ENCODE measurements at places on chromosomes 2 and 18.

DNA sequence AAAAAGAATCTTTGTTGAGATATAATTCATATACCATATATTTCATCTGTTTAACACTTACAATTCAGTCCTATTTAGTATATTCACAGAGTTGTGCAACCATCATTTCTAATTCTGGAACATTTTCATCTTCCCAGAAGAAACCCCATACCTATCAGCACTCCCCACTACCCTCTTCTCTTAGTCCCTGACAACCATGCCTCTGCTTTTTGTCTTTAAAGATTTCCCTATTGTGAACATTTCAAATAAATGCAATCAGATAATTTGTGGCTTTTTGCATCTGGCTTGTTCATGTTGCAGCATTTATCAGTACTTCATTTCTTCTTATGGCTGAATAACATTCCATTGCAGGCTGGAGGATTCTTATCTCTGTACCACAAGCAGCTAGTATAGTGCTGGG, 305.9 kb upstream of the MEX3C start:
- DNase-seq: no peak

- no peak for DNase-seq
Observed at GRCh38 chr2:227503433-227504406, 31.8 kb downstream of the AGFG1 start.

GRCh38 chr18:41456831-41457230, 498.2 kb upstream of the PIK3C3 start:
- no peak for DNase-seq

GRCh38 chr18:37230768-37231167, 334.8 kb downstream of the CELF4 start:
- no peak for DNase-seq

DNA sequence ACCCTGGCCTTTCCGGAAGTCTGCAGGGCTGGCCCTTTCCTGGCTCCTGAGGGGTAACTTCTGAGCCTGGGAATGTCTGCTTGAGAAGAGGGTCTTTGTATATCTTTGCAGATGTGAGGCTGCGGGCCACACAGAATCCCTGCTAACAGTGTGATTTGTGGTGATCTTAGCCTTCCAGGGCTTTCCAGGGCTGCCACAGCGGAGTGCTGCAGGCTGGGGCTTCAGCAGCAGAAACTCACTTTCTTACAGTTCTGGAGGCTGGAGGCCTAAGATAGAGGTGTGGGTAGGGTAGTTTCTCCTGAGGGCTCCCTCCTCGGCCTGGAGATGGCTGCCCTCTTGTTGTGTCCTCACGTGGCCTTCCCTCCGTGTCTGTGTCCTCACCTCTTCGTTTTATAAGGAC, 294.7 kb upstream of the HS6ST1 start:
- DNase-seq: no peak

DNA sequence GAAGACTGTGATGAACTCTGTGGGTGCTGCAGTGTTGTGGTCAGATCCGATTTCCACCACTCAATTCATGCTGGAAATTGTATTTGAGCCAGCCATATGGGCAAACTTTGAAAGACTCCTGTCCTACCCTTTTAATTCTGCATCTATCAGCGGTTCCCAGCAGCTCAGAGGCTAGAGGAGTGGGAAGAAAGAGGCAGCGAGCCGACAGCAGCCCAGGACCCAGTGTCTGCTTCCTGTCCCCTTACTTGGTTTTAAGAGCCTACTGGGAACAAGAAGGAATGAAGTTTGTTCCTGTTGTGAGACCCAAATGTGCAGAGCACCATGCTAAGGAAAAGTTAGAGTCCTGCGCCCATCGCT, 72.7 kb upstream of the FOSL2 start:
- DNase-seq: peak; percentile 42

GRCh38 chr2:40202798-40203400, 249.0 kb downstream of the SLC8A1 start:
- no peak for DNase-seq

DNA sequence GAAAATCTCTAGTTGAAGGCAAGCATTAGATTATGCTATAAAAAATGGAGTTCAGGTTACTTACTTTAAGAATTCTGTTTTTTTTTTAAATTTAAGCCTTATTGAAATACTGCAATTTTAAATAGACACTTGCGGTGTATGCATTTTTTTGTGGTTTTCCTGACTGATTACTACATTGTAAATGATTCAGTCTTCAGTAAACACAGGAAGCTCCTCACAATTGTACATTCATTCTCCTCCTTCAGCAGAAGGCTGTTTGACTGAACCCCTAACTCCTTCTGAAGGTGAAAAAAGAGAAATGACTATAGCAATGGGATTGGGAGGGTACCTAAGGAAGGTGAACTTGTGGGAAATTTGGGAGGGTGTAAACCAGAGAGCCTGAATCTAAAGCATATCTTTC, 136.1 kb downstream of the GCA start:
- no peak for DNase-seq

GRCh38 chr2:190696792-190697398, 48.0 kb downstream of the NAB1 start:
- peak; percentile 68 for DNase-seq

DNA sequence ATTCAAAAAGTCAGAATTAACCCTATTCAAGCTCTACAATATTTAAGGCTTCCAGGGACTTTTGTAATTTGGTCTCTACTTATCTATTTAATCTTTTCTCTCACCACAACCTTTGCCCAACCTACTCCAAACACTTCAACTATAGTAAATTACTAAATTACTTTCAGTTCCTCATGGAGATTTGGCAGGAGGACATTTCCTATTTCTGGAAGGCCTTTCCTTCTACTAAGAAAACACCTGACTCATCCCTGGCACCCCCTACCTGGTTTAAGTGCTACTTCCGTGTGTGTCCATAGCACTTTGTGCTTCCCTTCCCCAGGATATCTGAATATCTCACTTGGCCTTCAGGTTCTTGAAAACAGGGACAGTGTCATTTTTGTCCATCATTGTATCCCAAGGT, 96.3 kb downstream of the UPP2 start:
- no peak for DNase-seq

GRCh38 chr2:2561346-2562095, 230.4 kb upstream of the MYT1L start:
- DNase-seq: peak; percentile 28

DNA sequence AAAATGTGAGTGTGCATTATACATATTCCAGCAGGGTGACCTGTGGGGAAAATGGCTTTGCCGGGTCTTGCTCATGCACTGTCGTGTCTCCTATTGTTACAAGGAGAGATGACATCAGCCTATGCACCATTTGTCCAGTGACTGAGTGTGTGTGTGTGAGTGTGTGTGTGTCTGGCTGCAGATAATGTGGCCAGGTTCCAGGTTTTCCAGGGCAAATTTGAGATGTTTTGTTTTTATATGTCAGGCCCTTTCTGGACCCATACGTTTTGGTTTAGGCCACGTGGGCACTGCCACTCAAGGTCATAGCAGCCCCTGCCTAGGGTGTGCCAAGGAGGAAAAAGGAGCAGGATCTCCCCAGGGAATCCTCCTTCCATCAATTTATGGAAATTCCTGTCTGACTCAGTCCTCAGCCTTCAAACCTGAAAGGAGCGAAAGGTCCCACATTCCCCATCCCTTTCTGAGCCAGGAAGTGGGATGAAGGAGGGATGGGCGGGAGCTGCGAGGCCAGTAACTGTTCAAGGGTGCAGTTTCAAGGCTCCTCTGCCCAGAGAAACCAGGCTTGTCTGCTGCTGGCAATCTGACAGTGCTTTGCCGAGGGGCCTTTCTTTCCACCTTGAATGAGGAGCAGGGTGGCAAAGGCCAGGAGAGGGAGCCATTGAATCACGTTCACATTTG, 93.0 kb upstream of the SMAD2 start:
- DNase-seq: peak; percentile 87

DNA sequence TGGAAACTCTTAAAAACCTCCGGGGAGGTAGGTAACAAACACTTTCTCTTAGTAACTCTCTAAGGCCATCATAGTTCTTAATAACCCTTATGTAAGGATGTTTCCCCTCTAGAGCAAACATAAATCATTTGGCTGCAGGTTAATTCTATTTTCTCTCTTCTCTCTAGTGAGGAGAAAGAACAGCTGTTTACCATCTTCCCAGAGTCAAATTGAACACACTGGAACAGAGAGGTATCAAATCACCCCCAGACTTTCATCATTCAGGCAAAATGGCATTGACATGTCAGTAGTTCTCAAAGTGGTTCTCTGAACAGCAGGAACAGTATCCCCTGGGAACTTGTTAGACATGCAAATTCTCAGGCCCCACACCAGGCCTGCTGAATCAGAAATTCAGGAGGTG, 240.7 kb downstream of the MEIS1 start:
- DNase-seq: no peak

GRCh38 chr2:118309946-118310680, 221.8 kb downstream of the INSIG2 start:
- DNase-seq: peak; percentile 87

- DNase-seq: peak; percentile 89
Observed at GRCh38 chr2:137947728-137948336, 16.4 kb upstream of the HNMT start.

GRCh38 chr18:35616664-35617423, 35.3 kb downstream of the GALNT1 start:
- peak; percentile 59 for DNase-seq

DNA sequence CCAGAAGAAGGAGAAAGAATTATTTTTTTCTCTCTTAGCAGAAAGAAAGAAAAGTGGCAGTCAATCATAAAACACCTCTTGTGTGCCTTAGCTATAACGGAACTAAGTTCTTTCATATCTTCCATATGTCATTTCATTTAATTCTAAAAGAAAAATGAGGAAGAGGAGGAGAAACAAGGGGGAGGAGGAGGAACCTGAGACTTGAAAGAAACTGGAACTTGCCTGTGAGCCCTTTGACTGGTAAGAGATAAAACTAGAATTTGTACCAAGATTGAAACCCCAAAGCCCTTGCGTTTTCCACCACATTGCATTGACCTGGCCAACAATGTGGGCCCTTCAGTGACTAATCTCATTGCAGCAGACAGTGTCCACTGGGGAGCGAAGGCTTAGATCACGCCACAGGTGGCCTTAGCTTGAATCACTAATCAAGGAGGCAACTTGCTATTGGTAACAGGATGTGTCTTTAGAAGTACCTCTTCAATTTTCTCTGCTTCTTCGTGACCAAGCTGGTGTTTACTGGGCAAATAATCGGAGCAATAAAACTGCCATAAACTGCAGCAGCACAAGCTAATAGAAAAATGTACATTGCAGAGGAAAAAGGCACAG, 307.9 kb downstream of the CLIP4 start:
- DNase-seq: no peak

DNA sequence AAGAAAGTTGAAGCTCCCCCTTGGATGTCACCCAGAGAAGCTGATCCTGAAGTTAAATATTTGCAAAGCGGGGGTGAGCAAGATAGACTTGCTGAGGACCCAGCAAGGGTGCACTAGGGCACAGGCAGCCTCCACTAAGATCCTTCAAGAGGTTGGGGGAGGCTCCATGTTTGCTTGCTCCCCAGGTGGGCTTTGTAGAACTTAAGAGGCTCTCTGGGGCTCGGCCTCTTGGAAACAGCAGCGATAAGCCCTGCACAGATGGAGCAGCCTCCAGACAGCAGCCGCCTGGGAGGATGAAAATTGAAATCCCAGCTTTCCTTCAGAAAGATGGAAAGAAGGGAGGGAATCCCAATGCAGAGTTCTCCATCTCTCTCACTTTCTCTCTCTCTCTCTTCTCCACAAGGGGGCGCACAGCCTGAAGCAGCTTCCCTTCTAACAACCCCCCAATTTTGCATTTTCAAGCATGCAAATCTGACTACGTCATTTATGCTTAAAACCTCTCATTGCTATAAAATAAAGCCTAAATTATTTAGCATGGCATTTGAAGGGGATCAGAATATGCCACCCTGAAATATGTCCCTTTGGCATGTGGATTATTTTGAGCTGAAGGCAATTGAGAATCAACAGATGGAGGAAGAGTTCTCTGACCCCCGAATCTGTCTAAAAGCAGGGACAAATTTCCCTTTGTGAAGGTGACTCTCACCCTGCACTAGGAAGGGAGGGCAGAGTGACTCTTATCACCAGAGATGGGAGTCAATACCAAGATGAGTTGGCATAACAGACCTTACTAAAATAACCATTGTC, 185.7 kb upstream of the KLHL29 start:
- peak; percentile 68 for DNase-seq

DNA sequence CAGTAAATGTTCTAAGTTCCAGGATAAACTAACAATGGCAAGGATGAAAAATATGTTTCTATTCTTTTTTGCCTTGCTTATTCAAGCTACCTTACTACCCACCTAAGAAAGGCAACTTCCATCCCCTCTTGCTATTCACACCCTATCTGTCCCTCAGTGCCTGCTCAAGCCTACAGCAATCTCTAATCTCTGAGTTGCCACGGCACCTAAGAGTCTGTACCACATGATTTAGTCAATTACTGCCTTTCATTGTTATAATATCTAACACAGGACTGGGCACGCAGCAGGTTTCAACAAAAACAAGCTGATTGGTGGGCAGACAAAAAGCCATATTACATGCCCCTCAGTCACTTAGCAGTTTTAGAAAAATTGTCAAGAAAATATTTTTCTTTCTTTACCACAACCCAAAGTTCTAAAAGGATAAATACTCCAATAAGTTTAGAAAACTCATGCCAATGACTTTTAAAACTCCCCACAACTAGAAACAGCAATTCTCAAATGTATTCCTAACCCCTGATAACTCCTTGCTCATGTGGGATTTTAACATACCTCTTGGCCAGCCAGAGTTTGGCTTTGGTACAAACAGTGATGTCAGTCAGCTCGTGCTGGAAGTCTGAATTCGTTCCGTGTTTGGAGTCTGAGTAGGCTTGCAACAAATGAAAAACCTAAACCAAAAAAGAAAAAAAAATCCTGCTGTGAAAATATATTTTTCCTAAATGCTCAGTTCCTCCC, 117.3 kb upstream of the ZFP36L2 start:
- DNase-seq: no peak

DNA sequence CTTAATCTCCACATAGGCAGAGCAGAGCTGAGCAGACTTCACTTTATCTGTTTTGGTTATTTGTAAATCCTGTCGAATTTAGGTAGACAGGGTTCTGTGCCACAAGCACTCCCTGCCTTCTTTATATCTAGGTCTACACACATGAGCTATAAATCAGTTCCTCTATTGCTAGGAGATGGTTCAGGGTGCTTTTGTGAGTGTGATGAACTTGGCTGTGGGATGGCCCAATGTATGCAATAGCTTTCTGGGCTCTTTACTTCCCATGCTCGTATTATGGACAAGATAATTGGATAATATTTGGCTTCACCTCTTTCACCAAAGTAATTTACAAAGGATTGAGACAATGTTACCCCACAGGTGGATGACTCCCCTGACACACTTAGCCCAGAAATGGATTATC, 72.2 kb downstream of the PLB1 start:
- DNase-seq: no peak

DNA sequence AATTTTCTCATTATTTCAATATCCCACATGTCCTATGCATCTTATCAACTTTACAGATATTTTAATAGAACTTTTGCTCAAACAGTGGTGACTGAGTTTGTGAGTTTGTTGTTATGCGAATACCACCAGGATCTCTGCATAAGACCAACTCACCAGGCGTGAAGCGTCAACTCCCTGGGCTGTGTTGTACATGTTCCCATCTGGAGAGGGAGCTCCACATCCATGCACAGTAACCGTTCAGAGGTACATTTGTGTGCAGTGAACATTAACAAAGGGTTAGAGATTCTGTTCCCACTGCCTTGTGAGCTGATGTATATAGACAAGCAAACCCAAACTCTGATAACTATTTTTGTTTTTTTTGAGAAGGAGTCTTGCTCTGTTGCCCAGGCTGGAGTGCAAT, 188.7 kb downstream of the MYT1L start:
- DNase-seq: no peak

- no peak for DNase-seq
Observed at GRCh38 chr2:149894226-149894625, 306.7 kb upstream of the MMADHC start.

All from endodermal cell (in vitro differentiated cells).